ENCODE measurements at places on chromosomes 13 and 19.

GRCh38 chr13:107066355-107066754, 498.4 kb upstream of the ARGLU1 start:
- no peak overlapping the region for H3K27ac ChIP-seq
- no peaks in the 10 kb centered on the region for H3K4me1 ChIP-seq
- H3K36me3 ChIP-seq = no peaks in the 10 kb centered on the region
- no peaks in the 10 kb centered on the region for H3K27me3 ChIP-seq
- no peak overlapping the region for H3K4me3 ChIP-seq

GRCh38 chr13:23991119-23991518, 93.8 kb upstream of the C1QTNF9B start:
- H3K27me3 ChIP-seq = peaks cover 36% of the 10 kb centered on the region
- H3K36me3 ChIP-seq = no peaks in the 10 kb centered on the region
- H3K27ac ChIP-seq = no peak overlapping the region

DNA sequence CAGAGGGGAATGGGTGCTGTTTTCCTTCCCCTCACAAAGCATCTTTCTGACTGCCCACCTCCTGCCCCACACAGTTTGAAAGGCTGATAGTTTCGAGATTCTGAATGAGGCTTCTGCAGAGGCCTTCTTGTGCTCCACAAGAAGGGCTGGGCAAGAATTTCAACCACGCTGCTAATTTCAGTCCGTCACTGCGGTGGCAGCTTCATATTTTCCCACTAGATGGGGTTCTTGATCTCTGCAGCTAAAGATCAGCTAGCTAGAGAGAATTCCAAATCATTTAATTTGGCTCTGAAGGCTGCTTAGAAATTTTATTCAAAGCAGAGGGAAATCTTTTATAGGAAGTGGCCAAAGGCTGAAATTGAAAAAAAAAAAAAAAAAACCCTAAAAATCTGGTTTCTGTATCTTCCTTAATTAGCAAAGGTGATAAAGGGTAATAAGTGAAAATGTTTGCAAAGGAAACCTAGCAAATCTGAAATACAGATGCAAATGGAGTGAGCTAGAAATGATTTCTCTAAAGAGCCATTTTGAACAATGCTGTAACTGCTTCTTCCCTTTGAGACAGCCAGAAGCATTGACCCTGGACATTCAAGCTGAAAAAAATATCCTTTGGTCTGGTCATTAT, 38.0 kb upstream of the C13orf42 start:
- no peak for DNase-seq
- H3K36me3 ChIP-seq = no peaks in the 10 kb centered on the region
- peaks cover 2% of the 10 kb centered on the region for H3K4me1 ChIP-seq
- H3K27me3 ChIP-seq = peaks cover 14% of the 10 kb centered on the region
- no peak overlapping the region for H3K4me3 ChIP-seq
- H3K27ac ChIP-seq = no peak overlapping the region

- H3K36me3 ChIP-seq = no peaks in the 10 kb centered on the region
- H3K4me1 ChIP-seq = no peaks in the 10 kb centered on the region
- no peak overlapping the region for H3K27ac ChIP-seq
- no peaks in the 10 kb centered on the region for H3K27me3 ChIP-seq
Observed at GRCh38 chr13:63901630-63902029, 2486.0 kb upstream of the PCDH20 start.

DNA sequence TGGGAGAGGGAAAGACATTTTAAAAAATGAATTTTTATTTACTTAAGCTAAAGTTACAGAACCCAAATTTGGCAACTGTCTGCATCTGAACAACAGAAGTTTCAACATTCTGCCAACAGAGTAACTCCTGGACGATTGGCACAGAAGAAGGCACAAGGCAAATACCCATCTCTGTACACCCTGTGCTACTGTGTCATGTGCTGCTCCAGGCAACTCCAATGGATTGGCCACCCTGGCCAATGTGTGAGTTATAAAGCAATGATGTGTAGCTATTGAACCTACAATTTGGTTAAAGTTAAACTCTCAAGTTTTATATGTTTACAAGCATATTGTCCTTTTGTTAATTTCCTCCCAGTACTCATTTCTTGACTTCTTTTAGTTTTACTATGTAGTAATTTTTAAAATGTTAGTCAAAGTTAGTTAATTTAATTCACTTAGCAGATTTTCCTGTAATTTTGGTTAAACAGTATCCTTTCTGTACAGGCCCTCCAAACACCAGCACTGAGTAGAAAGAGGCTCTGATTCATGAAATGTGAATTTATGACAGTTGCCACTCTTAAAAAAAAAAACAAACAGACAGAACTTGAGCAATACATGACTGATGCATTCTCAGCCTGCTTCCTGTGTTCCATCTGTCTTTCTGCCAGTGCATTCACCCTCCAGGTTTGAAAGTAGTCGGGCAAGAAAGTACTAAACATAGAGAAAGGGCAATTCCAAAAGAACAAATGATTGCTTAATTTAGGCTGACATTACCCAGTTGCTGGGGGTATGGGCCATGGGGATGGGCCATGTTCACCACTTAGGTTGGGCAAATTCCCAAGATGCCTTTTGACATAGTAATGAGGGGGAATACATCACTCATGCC, 5.9 kb downstream of the STARD13 start:
- H3K36me3 ChIP-seq = no peaks in the 10 kb centered on the region
- H3K27ac ChIP-seq = no peak overlapping the region
- DNase-seq = no peak
- no peak overlapping the region for H3K4me3 ChIP-seq

DNA sequence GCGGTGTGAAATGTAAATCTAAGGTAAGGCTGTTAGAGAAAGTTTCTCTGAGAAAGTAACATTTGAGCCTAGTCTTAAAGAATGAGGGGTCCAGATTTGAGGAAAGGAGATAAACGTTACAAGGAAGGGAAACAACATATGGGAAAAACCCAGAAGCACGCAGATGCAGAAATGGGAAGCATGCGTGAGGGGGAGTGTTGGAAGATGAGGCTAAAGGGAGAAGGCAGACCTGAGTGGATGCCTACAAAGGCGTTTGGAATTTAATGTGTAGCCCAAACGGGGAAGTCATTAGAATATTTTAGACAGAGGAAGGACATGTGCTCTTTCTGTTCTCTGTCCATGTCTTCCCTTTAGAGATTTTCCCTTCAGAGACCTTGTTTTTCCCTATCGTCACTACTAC, 61.0 kb downstream of the TPT1 start:
- no peak for DNase-seq
- H3K27me3 ChIP-seq = no peaks in the 10 kb centered on the region
- peaks cover 17% of the 10 kb centered on the region for H3K36me3 ChIP-seq

DNA sequence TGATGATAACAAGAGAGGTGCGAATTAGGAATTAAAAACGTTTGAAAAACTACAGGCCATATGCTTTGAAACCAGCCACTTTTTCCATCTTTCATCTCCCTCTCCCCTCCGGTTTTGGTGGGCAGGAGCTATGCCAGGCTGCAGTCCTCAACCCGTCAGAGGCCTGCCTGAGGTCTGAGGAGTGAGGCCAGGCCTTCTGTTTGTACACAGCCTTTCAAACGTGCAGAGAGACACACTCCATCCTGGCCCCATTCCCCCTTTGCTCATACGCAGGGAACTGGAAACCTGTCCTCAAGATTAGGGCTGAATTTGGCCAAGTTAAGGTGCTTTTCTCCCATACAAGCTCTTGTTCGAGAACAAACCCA, 74.5 kb downstream of the ZIC5 start:
- H3K27ac ChIP-seq = no peak overlapping the region
- peaks cover 69% of the 10 kb centered on the region for H3K27me3 ChIP-seq
- peaks cover 6% of the 10 kb centered on the region for H3K4me1 ChIP-seq
- DNase-seq = no peak

DNA sequence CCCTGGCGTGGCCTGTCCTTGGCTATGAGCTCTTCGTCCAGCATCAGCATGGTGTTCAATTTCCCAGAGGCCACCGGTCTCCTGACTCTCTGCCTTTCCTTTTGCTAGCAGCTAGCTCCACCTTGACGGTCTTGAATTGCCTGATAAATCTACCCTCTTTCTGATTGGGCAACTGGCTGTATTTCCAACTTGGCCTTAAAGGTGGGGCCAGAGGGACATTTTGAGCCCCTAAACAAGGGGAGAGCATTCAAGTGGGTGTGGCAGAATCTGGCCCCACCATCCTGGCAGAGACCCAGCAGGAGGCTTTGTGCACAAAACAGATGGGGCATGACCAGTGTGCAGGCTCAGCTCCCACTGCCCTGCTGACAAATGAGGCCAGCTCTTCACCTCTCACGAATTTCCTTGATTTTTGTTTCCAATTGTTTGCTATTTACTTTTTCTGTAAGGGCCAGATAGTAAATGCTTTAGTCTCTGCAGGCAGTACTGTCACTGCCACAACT, 148.9 kb upstream of the VSTM2B start:
- no peak for DNase-seq
- no peaks in the 10 kb centered on the region for H3K36me3 ChIP-seq
- H3K27ac ChIP-seq = no peak overlapping the region
- peaks cover 11% of the 10 kb centered on the region for H3K27me3 ChIP-seq
- H3K4me3 ChIP-seq = no peak overlapping the region
- H3K4me1 ChIP-seq = no peaks in the 10 kb centered on the region

GRCh38 chr19:49746206-49746958, 16.7 kb downstream of the TSKS start:
- no peaks in the 10 kb centered on the region for H3K4me1 ChIP-seq
- DNase-seq = peak; percentile 13
- H3K4me3 ChIP-seq = no peak overlapping the region
- no peaks in the 10 kb centered on the region for H3K36me3 ChIP-seq
